ENCODE measurements at places on chromosomes 3 and 15. TPM values are rescaled to one million over a fixed set of nuclear protein-coding genes. Genes with fewer than 3 reads are reported as not detected.

GRCh38 chr15:32643907-32644445 is 2.5 kb downstream of the SCG5 start:
- peaks cover 13% of the 10 kb centered on the region for H3K4me1 ChIP-seq
- DNase-seq, result no peak
- H3K27ac ChIP-seq, result no peak overlapping the region
- no peaks in the 10 kb centered on the region for H3K27me3 ChIP-seq
- no peak overlapping the region for H3K4me3 ChIP-seq
- peaks cover 3% of the 10 kb centered on the region for H3K36me3 ChIP-seq

The LIPH gene
- total RNA-seq, result not detected

DNA sequence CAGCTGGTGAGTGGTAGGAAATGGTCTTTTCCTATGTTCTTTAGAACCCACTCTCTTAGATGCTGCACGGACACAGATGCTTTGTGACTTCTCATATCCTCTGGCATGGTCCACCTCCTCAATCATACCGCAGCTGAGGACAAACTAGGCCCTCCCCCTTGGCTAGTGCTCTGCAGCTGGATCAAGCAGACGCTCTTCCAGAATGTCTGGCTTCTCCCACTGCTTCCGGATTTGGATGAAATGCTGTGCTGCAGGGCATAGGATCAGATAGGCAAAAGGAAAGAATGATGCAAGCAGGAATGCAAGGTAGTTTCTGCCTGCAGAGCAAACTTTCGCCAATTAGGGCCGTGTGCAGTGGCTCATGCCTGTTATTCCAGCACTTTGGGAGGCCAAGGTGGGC is 75.7 kb upstream of the SLC4A7 start:
- H3K27me3 ChIP-seq, result no peaks in the 10 kb centered on the region
- no peak overlapping the region for H3K4me3 ChIP-seq
- H3K27ac ChIP-seq, result peak overlapping the region; percentile 79
- H3K36me3 ChIP-seq, result no peaks in the 10 kb centered on the region
- peaks cover 36% of the 10 kb centered on the region for H3K4me1 ChIP-seq

DNA sequence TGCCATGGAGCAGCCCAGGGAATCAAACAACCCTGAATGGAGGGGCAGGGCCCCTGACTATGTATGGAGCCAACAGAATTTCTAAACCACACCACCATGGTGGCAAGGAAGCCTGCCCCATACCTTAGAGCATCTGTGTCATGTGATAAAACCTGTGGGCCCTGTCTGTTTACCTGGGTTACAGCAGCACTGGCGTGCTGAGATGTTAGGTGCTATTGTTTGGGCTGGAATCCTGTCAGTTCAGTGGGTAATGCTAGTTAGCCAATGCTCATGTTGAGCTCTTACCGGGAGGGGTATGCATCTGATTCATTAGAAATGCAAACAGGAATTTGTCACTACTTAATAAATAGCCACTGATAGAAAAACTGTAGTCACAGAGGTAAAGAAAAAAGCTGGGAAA is 63.5 kb upstream of the ETV5 start:
- H3K27me3 ChIP-seq, result peaks cover 9% of the 10 kb centered on the region
- no peak overlapping the region for H3K27ac ChIP-seq
- no peaks in the 10 kb centered on the region for H3K36me3 ChIP-seq

DNA sequence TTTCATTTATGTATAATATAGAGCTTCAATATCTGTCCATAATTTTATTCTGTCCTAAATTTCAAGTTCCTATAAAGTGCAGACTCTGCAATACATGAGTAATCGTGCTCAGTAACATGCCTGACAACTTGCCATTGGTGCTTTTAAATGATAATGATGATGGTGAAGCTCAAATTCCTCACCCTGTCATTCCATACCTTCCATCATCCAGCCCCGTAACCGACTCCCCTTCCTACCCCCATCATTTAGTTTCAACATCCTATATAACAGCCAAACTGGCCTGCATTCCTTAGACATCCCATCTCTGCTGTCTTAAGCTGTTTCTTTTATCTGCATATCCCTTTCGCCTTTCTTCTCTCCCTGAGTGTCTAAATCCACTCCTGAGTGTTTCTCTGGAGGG is 67.2 kb upstream of the DLG1 start:
- peaks cover 1% of the 10 kb centered on the region for H3K36me3 ChIP-seq
- no peak overlapping the region for H3K4me3 ChIP-seq
- no peak overlapping the region for H3K27ac ChIP-seq
- no peaks in the 10 kb centered on the region for H3K27me3 ChIP-seq
- H3K4me1 ChIP-seq, result peaks cover 49% of the 10 kb centered on the region
- no peak for DNase-seq

- no peak for DNase-seq
- H3K4me1 ChIP-seq, result peaks cover 19% of the 10 kb centered on the region
- peaks cover 22% of the 10 kb centered on the region for H3K36me3 ChIP-seq
- H3K27ac ChIP-seq, result no peak overlapping the region
- H3K27me3 ChIP-seq, result no peaks in the 10 kb centered on the region
- H3K4me3 ChIP-seq, result no peak overlapping the region
These were observed 42.3 kb downstream of the PSMD6 start for GRCh38 chr3:63980830-63981498.

- DNase-seq, result no peak
- no peak overlapping the region for H3K27ac ChIP-seq
- no peaks in the 10 kb centered on the region for H3K4me1 ChIP-seq
- no peaks in the 10 kb centered on the region for H3K36me3 ChIP-seq
These were observed 102.3 kb downstream of the P2RY1 start for GRCh38 chr3:152937234-152937633.

The PLSCR5 gene
- total RNA-seq, result not detected

The SLC27A2 gene
- total RNA-seq, result not detected

DNA sequence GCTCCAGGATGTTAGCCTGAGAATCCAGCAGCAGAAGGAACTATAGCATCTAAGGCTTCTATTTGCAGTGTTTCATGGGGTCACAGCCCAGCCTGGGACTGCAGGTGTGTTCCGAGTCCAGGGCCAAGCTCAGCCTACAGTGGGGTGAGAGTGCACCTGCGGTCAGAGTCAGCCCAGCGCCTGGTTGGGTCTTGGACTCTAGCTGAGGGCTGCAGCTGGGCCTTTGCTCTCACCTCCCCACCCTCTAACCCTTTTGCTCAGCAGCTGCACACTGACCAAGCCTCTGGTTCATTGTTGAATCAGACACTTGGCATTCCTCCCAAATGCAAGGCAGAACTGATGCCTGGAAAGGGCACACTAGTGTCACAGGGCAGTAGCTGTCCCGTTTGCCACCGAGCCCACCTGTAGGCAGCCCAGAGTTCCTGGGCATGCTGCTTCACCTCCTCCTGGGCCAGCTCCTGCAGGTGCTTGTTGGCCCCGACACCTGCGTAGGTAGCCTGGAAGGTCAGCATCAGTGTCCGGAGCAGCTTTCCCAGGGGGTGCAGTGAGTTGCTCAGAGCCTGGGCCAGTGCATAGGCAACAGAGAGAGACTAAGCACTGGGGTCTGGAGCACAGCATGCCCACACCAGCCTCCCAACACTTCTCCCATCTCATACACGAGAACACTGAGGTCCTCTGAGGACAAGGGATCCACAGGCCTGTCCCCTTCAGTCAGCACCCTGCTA is 17.5 kb downstream of the ALS2CL start:
- H3K4me3 ChIP-seq, result no peak overlapping the region
- no peaks in the 10 kb centered on the region for H3K4me1 ChIP-seq
- no peaks in the 10 kb centered on the region for H3K36me3 ChIP-seq
- H3K27me3 ChIP-seq, result peaks cover 4% of the 10 kb centered on the region

- peaks cover 17% of the 10 kb centered on the region for H3K27me3 ChIP-seq
- no peaks in the 10 kb centered on the region for H3K36me3 ChIP-seq
- peaks cover 4% of the 10 kb centered on the region for H3K4me1 ChIP-seq
- H3K4me3 ChIP-seq, result no peak overlapping the region
- DNase-seq, result no peak
- no peak overlapping the region for H3K27ac ChIP-seq
These were observed 31.4 kb upstream of the PRTG start for GRCh38 chr15:55774113-55774970.

GRCh38 chr3:47989981-47990440 is 26.2 kb downstream of the MAP4 start:
- peaks cover 15% of the 10 kb centered on the region for H3K4me1 ChIP-seq
- no peak overlapping the region for H3K4me3 ChIP-seq
- peak; percentile 90 for DNase-seq

The GRIP2 gene
- 0.18 TPM for total RNA-seq

GRCh38 chr3:96370637-96371036 is 443.8 kb upstream of the EPHA6 start:
- no peaks in the 10 kb centered on the region for H3K4me1 ChIP-seq
- H3K36me3 ChIP-seq, result no peaks in the 10 kb centered on the region
- H3K27ac ChIP-seq, result no peak overlapping the region
- no peak overlapping the region for H3K4me3 ChIP-seq
- peaks cover 22% of the 10 kb centered on the region for H3K27me3 ChIP-seq
- no peak for DNase-seq

DNA sequence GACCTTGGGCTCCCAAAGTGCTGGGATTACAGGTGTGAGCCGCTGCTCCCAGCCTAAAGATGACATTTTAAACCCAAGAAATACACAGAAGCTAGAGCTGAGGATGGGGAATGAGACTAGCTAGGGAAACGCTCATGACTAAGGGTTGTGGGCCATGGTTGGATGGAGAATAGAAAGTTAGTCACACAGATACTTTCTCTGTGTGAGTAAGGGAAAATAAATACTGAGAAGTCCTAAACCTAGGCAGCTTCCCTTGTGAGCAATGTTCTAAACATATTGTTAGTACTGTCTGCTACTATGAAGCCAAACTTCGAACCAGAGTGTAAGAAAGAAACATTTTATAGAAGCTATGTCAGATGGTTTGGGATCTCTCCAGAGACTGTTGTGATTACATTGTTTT is 304.8 kb upstream of the STAC start:
- H3K4me3 ChIP-seq, result no peak overlapping the region
- no peak overlapping the region for H3K27ac ChIP-seq
- no peaks in the 10 kb centered on the region for H3K4me1 ChIP-seq
- no peak for DNase-seq

GRCh38 chr3:144073698-144074097 is 102.1 kb downstream of the DIPK2A start:
- H3K4me1 ChIP-seq, result peaks cover 13% of the 10 kb centered on the region
- no peak overlapping the region for H3K27ac ChIP-seq
- no peak for DNase-seq
- H3K4me3 ChIP-seq, result no peak overlapping the region

- H3K27me3 ChIP-seq, result no peaks in the 10 kb centered on the region
- no peak for DNase-seq
- peaks cover 45% of the 10 kb centered on the region for H3K4me1 ChIP-seq
- H3K4me3 ChIP-seq, result no peak overlapping the region
- H3K36me3 ChIP-seq, result peaks cover 35% of the 10 kb centered on the region
These were observed 24.0 kb downstream of the MEF2A start for GRCh38 chr15:99589801-99590200.

The CPLX3 gene
- not detected for total RNA-seq

- H3K4me3 ChIP-seq, result no peak overlapping the region
- no peaks in the 10 kb centered on the region for H3K36me3 ChIP-seq
- no peak overlapping the region for H3K27ac ChIP-seq
- H3K4me1 ChIP-seq, result peaks cover 33% of the 10 kb centered on the region
- no peaks in the 10 kb centered on the region for H3K27me3 ChIP-seq
- no peak for DNase-seq
These were observed 110.7 kb upstream of the EPHA3 start for GRCh38 chr3:88996691-88997090.

The CADPS gene
- total RNA-seq, result not detected

- H3K27me3 ChIP-seq, result no peaks in the 10 kb centered on the region
- H3K36me3 ChIP-seq, result peaks cover 16% of the 10 kb centered on the region
- no peak for DNase-seq
These were observed 631 bp downstream of the UBR1 start for GRCh38 chr15:43105077-43105736.

DNA sequence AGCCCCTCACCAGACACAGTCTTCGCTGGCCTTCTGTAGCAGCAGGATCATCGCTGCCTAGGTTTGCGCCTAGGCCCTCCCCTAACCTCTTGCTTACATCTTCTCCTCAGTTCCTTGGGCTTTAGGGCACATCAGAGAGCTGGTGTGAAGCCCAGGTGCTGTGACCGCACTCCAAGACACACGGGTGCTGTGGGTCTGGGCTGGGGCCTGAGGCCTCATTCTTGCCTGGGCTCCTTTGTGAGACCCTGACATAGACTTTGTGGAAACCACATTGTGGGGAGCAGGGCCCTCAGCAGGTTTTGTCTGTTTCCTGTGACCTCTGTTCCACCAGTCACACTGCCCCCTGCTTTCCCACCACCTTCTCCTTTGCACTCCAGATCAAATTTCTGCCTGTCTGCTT is 8.0 kb downstream of the AMIGO3 start:
- H3K27me3 ChIP-seq, result no peaks in the 10 kb centered on the region
- no peak overlapping the region for H3K27ac ChIP-seq
- peaks cover 3% of the 10 kb centered on the region for H3K36me3 ChIP-seq
- H3K4me3 ChIP-seq, result no peak overlapping the region

DNA sequence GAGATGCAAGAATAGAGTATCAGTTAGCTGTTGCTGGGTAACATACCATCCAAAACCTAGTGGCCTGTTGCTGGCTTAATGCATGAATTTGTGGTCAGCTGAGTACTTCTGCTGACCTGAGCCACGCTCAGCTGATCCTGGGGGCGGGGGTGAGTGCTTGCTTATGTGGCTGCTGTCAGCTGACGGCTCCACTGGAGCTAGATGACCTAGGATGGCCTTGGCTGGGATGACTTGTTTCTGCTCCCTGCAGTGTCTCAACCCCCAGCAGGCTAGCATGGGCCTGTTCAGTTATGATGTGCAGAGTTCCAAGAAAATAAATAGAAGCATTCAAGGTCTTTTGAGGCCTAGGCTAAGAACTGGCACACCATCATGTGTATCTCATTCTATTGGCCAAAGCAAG is 63.9 kb downstream of the FBLN2 start:
- no peak overlapping the region for H3K4me3 ChIP-seq
- no peak for DNase-seq
- peaks cover 40% of the 10 kb centered on the region for H3K36me3 ChIP-seq
- no peak overlapping the region for H3K27ac ChIP-seq
- no peaks in the 10 kb centered on the region for H3K27me3 ChIP-seq
- peaks cover 11% of the 10 kb centered on the region for H3K4me1 ChIP-seq

GRCh38 chr3:114857299-114857701 is 289.8 kb downstream of the ZBTB20 start:
- no peak overlapping the region for H3K27ac ChIP-seq
- H3K4me1 ChIP-seq, result no peaks in the 10 kb centered on the region
- H3K27me3 ChIP-seq, result no peaks in the 10 kb centered on the region
- H3K36me3 ChIP-seq, result no peaks in the 10 kb centered on the region
- no peak overlapping the region for H3K4me3 ChIP-seq
- DNase-seq, result no peak

- H3K4me1 ChIP-seq, result peaks cover 3% of the 10 kb centered on the region
- no peak for DNase-seq
- H3K27ac ChIP-seq, result no peak overlapping the region
- no peaks in the 10 kb centered on the region for H3K36me3 ChIP-seq
- no peak overlapping the region for H3K4me3 ChIP-seq
These were observed 365.8 kb upstream of the SEMA6D start for GRCh38 chr15:47351501-47351900.

The GABRA5 gene
- total RNA-seq, result not detected

The GATA2 gene
- total RNA-seq, result 0.91 TPM

Data from osteocyte (in vitro differentiated cells).